ENCODE measurements at places on chromosomes 2 and 18.

GRCh38 chr2:143068509-143068908 is 60.7 kb upstream of the ARHGAP15 start:
- DNase-seq: no peak

DNA sequence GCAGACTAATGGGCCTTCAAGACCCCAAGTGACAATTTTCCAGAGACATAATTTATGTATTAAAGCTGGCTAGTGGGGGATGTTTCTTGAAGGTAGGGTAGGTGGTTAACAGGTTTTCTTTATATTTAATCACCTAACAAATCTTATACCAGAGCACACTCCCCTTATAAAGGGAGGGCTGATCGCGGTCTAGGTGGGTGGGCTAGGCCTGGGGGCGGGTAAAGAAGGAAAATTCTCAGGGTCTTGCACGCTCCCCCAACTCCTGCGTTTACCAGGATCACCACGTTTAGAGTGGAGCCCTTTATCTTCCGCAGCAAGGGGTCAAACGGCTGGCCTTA is 19.9 kb upstream of the CXXC1 start:
- no peak for DNase-seq

- peak; percentile 43 for DNase-seq
Observed at GRCh38 chr2:98412751-98413458, 31.8 kb upstream of the INPP4A start.

GRCh38 chr2:231483398-231484329 is 19.4 kb upstream of the NCL start:
- DNase-seq: peak; percentile 14

GRCh38 chr2:9144617-9145016 is 62.0 kb upstream of the ASAP2 start:
- DNase-seq: no peak

- no peak for DNase-seq
Observed at GRCh38 chr18:48151421-48152065, 221.1 kb upstream of the SMAD2 start.

- no peak for DNase-seq
Observed at GRCh38 chr2:7010391-7011054, 93.3 kb downstream of the RNF144A start.

- no peak for DNase-seq
Observed at GRCh38 chr2:36704475-36705150, 8.1 kb downstream of the VIT start.

DNA sequence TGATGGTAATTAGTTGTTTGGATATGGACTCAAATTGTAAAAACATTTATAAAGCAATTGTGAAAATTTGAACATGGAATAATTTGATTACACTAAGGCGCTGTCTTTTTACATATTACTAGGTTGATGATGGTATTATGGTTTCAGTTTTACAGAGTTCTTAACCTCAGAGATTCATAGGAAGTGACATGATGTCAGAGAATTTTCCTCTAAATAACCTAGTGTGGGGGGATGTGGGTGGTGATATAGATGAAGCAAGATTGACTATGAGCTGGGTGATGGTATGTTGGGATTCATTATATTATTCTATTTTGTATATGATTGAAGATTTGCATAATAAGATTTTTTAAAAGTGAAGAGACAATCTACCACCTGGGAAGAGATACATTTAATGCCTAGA is 45.9 kb upstream of the ATP5MC3 start:
- DNase-seq: no peak

- DNase-seq: no peak
Observed at GRCh38 chr2:85795331-85796045, 41.7 kb downstream of the ATOH8 start.

GRCh38 chr2:218026244-218026643 is 23.4 kb upstream of the TNS1 start:
- no peak for DNase-seq

DNA sequence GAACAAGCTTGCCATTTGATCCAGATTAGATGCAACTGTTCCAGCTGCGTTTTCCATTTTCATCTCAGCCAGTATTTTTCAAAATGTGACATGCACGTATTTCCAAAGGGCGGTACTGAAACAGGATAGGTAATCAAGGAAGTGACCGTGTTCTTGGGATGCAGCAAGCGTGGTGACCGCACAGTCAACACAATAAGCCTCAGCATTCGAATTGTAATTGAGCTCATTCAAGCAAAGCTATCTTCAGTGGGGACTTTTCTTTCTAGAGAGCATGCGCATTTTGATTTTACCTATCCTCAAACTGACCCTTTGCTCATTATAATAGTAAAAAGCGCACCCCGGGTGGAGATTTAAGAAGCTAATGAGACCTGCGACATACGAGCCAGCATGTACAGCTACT is 3.4 kb upstream of the ALPP start:
- DNase-seq: no peak

GRCh38 chr2:52035391-52035790 is 1003.5 kb upstream of the NRXN1 start:
- DNase-seq: no peak

DNA sequence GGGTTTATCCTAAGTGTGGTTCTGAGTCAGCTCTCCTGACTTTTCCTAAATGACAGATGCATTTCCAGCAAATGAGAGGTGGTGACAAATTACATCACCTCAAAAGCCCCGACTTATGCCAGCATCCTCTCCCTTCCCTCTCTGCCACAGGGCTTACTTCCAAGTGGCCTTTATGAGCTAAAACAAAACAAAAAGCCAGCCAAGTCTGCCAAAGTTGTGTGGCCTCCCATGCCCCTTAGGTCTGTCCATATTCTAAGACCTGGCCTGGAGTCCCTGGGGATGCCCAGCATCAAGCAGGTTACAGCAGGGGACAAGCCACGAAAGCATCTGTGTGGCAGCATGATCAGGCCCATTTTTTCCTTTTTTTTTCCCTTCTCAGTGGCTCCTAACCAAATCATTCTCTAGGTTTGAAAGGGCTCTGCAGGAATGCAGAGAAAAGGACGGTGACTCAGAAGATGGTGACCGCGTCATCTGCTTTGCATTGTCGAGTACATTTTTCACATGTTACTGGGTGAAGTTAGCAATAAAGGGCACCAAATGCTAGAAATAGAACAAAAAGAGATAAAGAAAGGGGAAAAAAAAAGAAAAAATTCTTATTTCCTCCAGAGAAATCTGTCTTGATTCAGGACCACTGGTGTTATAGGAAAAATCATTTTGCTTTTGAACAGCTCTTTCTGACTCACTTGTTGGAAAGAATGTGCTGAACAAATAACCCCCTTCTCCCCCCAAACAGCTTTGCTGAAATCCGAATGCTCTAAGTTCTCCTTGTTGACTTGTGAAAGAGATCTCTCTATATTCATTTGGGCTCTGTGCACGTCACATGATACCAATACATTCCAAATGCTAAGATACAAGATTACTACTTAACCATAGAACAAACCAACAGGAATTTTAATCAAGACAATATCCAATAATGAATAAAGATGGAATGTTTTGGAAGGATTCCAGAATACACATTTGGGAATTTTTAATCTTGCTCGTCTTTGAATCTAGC is 178.7 kb downstream of the EN1 start:
- no peak for DNase-seq

GRCh38 chr2:177467646-177468045 is 75.1 kb downstream of the AGPS start:
- DNase-seq: no peak

- DNase-seq: no peak
Observed at GRCh38 chr2:28869494-28870145, 489 bp downstream of the TRMT61B start.

GRCh38 chr2:181632733-181633401 is 24.0 kb downstream of the CERKL start:
- no peak for DNase-seq

GRCh38 chr2:26704441-26704977 is 12.0 kb downstream of the KCNK3 start:
- no peak for DNase-seq

- no peak for DNase-seq
Observed at GRCh38 chr18:76474824-76475223, 20.2 kb downstream of the ZNF516 start.

- no peak for DNase-seq
Observed at GRCh38 chr2:101433465-101433864, 41.4 kb downstream of the RFX8 start.

DNA sequence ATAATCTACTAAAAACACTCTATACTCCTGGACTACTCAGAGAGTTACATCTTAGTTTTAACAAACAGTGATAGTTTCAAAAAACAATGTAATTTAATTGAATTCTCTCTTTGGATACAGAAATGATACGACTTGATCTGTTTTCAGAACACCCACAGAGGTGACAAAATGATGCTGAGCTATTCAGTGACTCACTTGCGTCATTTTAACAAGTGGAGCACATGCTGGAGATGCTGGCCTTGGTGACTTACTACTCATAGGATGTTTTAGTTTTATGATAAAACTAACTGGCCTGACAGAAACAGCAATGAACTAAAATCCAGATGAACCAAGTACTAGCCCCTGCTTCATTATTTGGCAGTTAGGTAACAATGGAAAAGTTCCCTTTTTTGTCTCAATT is 101.3 kb upstream of the ITGB6 start:
- DNase-seq: no peak

- DNase-seq: no peak
Observed at GRCh38 chr18:79940814-79941472, 10.5 kb downstream of the SLC66A2 start.

- DNase-seq: peak; percentile 93
Observed at GRCh38 chr2:174025271-174026121, 60.3 kb upstream of the SP3 start.

GRCh38 chr18:75005626-75006025 is 203.3 kb downstream of the PTGR3 start:
- no peak for DNase-seq

DNA sequence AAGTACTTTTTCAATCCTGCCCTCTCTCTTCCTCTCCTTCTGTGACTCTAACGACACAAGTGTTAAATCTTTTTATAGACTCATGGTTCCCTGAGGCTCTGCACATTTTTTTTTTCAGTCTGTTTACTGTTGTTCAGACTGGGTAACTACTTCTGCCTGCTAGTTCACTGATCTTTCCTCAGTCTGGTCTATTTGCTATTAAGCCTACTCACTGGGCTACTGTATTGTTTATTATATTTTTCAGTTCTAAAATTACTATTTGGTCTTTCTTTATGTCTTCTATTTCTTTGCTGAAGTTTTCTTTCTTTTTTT is 21.3 kb downstream of the PPP3R1 start:
- DNase-seq: no peak

- no peak for DNase-seq
Observed at GRCh38 chr18:48915626-48916425, 34.9 kb downstream of the SMAD7 start.

DNA sequence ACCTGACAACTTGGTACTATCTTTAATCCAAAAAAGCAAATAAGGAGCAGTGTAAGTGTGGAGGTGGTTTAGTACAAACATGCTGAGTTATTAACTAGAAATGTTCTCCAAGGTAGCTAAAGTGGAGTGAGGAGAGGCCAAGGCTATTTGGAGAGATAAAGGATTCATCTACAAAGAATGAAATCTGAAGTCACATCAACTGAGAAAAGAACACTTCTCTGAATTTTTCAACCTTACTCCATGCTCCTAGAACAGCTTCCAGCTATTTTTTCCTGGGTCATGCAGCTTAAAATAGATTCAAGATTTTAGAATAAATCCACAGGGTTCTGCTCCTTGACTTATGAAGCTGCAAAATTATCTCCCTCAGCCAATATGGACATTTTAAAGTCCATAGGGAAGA is 18.7 kb downstream of the IMMT start:
- DNase-seq: no peak

- DNase-seq: no peak
Observed at GRCh38 chr2:187617905-187618304, 63.7 kb upstream of the TFPI start.

- DNase-seq: peak; percentile 60
Observed at GRCh38 chr2:142131010-142131669, at the start of gene LRP1B. LRP1B (minus strand) TSS chr2:142131016; CDS start chr2:142130729, 287 bp downstream.

GRCh38 chr2:41167014-41167413 is 715.1 kb upstream of the SLC8A1 start:
- no peak for DNase-seq

GRCh38 chr2:33316328-33316727 is 160.1 kb upstream of the RASGRP3 start:
- no peak for DNase-seq

DNA sequence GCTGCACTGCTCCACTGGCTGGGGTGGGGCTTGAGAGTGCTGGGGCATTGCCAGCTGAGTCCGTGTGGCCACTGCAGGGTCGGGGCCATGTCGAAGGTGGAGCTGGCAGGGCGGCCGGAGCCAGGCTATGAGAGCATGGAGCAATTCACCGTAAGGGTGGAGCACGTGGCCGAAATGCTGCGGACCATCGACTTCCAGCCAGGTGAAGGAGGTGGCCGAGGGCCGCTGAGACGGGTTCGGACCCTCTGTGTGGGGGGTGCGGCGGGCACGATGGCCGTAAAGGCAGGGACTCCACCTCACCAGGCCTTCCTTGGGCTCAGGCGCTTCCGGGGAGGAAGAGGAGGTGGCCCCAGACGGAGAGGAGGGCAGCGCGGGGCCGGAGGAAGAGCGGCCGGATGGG is 2.1 kb downstream of the UCN start:
- DNase-seq: no peak

GRCh38 chr18:59929621-59930295 is 30.0 kb downstream of the PMAIP1 start:
- DNase-seq: no peak

DNA sequence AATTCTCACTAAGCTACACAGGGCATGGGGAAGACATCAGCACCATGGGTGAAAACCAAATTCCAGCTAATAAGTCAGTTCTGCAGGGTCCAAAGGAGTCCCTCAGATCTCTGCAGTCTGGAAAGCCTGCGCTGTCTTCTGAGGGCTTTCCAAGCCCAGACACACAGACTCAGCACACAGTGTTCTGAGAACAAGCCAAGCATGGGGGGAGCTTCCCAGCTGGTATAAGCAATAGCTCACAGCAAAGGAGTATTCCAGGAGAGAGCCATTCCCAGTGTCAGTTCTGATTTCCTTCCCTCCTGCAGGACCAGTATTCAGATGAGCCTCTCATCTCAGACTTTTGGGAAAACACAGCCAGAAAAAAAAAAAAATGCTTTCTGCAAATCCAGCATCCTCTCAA is 370.8 kb downstream of the TNS1 start:
- DNase-seq: no peak

- DNase-seq: no peak
Observed at GRCh38 chr2:233681521-233682099, at the start of gene UGT1A7. UGT1A7 (plus strand) TSS chr2:233681901; CDS start chr2:233681938, 37 bp downstream.

DNA sequence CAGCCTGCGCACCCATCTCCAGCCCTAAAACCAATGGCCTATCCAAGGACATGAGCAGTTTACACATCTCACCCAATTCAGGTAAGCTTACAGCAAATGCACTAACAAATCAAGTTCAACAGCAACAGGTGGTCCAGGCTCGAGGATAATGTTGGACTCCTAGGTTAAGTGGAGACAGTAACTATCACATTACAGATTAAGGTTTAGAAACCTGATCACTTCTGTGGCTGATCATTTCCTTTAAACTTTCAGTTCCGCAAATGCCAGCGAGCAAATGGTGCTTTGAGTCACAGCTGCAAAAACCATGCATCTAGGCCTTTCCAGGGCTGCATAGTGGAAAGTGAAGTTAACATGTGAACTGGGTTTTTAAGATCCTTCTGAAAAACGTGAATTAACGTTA is 259.4 kb downstream of the GBX2 start:
- DNase-seq: no peak
